Stimulated activated CD4-positive, alpha-beta T cell treated with anti-CD3 and anti-CD28 coated beads, Interleukin-1b, Interleukin-23, amount 100 ng/mL, for 1 hour (primary cell): ENCODE measurements at places on chromosomes 5 and 9.

DNA sequence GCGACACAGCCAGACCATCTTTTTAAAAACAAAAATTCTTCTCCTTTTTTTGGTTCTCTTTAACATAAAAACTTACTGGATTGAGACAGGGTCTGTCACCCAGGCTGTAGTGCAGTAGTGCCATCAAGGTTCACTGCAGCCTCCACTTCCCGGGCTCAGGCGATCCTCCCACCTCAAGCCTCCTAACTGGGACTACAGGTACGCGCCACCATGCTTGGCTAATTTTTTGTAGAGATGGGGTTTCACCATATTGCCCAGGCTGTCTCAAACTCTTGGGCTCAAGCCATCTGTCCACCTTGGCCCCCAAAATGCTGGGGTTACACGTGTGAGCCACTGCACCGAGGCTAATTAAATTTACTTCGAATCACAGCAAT is 13.8 kb downstream of the HNRNPK start:
- no peak for DNase-seq

GRCh38 chr5:159768243-159768642 is 148.0 kb upstream of the ADRA1B start:
- no peak for DNase-seq

DNA sequence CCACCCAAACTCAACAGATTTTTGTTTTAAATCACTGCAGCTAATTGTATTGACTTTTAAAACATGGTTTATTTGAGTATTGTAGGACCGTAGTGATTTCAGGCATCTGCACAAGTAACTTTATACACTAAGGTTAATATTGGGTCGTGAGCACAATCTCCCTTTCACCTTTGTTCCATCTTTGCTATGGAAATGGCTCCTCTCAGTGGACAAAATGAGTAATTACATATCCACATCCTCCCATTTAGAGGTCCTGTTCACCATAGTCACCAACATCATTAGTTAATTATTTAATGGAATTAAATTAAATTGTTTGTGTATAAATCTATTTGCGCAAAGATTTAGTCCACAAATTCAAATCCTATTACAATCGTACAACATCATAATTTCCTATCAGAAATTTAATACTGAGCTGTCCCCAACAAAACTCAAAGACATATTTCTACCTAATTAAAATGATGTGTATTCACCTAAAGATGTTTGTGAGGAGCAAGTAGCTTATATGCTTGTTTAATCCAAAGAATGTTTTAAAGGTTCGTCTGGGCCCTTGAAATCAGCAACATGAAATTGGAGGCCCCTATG is 173.0 kb upstream of the DAPK1 start:
- no peak for DNase-seq

DNA sequence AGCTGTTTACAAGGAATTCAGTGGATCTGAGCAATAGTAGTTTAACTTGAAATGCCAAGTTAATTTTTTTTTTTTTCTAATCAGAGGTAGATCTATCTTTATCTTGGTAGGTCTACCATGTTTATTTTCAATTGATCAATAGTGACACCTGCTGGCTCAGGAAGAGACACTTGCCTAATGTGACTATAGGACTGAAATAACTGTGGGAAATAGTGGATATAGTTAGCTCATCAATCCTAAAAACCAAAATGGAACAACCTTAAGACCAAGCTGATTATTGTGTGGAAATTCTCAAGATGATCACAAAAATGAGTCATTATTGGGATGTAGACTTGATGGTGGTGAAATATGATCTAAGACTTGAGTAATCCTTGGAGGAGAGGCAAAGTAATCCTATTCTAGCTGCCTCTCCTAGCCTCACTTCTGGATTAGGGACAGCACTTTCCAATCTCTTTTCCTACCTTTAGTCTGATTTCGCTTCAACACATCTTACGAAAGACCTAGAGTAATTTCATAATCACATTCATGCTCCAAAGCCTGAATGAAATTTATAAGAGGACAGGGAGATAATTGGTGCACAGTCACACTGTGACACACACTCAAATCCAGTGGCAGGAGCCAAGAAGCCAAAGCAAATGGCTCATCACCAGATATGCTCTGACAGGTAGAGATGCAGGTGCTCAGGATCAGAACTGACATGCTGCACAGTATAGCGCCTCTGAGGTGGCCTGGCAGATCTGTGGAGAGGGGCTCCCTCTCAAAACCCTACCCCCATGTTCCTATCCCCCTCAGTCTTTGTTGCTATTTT is 156.3 kb downstream of the HMHB1 start:
- no peak for DNase-seq

- no peak for DNase-seq
These were observed 307.0 kb downstream of the ARRDC3 start for GRCh38 chr5:91076138-91076537.

- DNase-seq: no peak
These were observed 55.3 kb upstream of the ANGPTL2 start for GRCh38 chr9:127177665-127178265.

DNA sequence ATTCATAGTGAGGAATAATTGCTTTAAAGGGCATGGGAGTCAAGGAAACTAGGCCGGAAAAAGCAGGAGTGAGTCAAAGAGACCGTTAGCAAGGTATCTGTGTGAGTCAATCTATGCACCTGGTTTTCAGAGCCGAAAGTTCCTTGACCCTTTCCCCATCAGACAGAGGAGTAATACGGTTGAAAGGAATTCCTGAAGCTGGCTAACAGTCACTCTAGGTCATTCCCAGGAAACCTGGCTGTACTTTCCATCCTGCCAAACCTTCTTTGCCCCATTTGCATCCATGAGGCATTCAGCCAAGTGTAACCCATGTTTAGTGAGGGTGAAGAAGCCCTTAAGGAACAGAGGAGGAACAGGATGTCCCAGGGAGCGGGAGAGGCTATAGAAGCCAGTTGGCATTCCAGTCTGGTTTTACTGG is 16.2 kb downstream of the RBM18 start:
- no peak for DNase-seq

- no peak for DNase-seq
These were observed 579.4 kb downstream of the TAF11L14 start for GRCh38 chr5:18213666-18214065.

- no peak for DNase-seq
These were observed 1.5 kb downstream of the GAS1 start for GRCh38 chr9:86945728-86946200.

GRCh38 chr9:27701587-27701986 is 128.3 kb upstream of the C9orf72 start:
- DNase-seq: no peak

DNA sequence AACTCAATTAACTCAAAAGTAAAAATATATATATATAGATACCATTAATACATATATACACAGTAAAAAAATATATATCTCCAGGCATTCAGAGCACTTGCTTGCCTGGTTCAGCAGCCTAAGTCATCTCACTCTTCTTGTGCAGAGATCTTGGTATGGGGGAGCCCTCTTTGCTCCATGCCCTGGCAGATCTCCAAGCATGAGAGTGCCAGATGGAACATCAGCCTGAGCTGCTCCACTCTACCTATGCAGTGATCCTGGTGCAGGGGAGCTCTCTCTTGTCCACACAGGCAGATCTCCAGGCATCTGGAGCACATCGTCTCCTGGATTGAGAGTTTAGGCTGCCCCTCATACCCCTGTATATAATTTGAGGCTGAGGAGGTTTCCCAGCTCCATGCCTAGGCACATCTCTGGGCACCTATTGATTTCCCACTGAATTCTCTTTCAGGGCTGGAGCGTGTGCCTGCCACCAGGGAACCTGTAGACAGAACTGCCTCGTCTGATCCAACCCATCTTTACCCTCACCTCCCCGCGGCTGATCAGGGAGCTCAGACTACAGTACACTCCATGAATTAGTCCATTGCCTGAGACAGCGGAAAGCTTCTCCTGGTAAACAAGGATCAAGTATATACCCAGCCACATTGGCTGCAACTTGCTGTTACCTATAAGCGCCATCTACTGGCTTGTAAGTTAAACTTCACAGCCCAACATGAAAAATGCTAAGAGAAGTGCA is 342.4 kb upstream of the GRIA1 start:
- DNase-seq: no peak

- no peak for DNase-seq
These were observed 27.2 kb downstream of the ARHGAP26 start for GRCh38 chr5:142797420-142797819.

- no peak for DNase-seq
These were observed 104.1 kb upstream of the NIPBL start for GRCh38 chr5:36772276-36773140.

DNA sequence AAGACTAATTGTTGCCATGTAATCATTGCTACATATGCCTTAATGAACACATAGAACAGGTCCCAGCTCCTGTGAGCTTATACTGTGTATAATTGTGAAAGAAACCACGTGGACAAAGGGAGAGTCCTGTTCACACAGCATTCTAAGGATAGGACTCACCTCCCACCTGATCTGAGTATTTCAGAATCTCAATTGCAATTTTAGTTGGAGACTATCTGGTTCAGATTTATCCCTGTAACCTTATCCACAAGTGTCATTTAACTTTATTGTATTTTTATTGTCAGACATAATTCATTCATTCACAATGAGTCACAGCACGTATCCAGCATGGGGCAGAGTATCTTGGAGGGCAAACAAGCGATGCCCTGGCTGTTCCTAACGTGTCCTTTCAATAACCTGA is 448.3 kb downstream of the NTRK2 start:
- DNase-seq: no peak

- DNase-seq: no peak
These were observed 35.0 kb downstream of the TGFBR1 start for GRCh38 chr9:99139868-99140267.

GRCh38 chr9:85688361-85688760 is 53.4 kb downstream of the AGTPBP1 start:
- DNase-seq: no peak

DNA sequence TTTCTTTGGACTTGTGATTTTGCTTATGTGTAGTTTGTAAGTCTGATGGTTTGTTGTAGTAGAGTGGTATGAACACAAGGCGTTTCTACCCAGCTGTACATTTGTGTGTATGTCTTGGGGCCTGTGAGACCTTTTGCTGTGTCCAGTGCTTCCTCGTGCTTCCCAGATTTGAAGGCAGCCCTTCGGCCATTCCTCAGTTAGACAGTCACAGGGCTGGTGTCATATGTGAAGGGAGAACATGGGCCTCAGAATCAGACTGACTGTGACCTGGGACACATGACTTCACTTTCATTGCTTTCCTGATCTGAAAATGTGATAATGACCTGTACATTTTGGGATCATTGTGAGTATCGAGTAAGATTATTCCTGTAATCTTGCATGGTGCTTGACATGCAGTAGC is 140.0 kb downstream of the TRIO start:
- DNase-seq: no peak

DNA sequence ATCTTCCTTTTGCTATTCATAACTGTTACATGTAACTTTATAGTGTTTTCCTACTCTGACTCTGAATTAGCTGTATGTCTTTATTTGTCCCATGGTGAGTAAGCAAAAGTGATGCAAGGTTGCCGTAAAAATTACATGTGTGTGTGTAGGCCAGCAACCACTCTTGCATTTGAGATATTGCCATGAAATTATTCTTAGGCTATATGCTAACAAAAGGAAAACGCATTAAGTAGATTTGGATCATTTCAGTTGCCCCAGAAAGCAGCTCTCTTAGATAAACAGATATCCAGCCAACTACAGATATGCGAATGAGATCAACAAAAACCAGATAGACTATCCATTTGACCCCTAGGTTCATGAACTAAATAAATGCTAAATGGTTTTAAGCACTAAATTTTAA is 73.6 kb downstream of the CYLC2 start:
- no peak for DNase-seq

DNA sequence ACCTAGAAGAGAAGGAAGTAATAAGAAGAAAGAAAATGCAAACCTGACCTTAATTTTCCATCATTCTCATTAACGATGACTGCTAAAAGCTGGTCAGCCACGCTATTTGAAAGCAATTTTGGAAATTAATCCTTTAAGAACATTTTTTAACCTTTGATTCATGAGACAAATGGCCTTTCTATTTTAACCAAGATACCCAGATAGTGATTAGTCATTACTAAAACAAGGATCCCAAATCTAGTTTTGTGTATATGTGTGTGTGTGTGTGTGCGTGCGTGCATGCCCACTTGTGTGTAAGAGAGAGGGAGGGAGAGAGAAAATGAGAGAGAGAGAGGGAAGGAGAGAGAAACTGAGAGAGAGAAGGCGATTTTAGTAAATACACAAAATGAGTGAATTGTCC is 329.5 kb downstream of the DEPDC1B start:
- no peak for DNase-seq

DNA sequence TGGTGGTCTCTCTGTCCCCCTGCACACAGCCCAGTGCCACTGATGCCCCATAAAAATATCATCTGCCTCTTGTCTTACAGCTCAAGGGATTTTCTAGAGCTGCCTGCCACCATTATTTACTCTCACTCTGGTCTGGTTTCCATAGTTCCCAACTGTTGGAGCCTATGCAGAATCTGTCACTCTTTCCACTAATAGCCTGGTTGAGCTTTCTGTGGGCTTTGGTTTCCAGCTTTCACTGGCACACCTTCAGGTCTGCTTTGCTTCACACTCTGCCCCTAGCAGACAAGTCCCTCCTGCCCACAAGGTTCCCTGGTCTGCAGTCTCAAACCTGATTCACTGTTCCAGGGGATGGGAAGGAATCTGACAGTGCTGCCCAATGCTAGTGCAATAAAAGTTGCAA is 103.0 kb upstream of the FTMT start:
- no peak for DNase-seq

GRCh38 chr9:20095430-20096092 is 306.7 kb upstream of the SLC24A2 start:
- no peak for DNase-seq

DNA sequence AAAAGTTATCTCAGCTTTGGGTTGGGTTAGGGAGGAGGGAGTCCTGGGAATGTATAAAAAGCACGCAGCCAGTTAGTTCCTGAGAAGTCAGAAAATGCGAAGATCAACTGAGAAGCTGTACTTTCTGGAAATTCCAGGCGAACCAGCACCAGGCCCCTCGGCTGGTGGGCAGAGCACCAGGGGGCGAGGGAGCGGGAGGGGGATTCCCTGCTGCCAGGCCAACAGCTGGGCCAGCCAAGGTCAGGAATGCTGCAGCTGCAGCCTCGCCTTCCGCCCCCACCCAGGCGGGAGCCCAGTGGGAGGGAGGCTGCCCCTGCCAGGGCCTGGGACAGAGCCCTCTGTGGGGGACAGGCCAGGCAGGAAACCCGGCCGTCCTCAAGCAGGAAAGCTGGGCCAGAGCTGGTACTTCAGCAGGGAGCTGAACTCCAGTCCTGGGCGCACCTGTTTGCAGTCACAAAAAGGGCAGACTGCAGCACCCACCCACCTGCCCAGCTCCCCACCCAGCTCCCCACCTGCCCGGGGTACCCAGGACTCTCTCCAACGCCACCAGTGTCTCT is 35.5 kb downstream of the VAV2 start:
- DNase-seq: no peak
